Suppressor macrophage (primary cell): ENCODE measurements at places on chromosomes 3 and 15.

- DNase-seq, result no peak
These were observed 174.5 kb downstream of the GOLGA6L6 start for GRCh38 chr15:20367093-20367492.

- DNase-seq, result no peak
These were observed 8.1 kb downstream of the CPN2 start for GRCh38 chr3:194342861-194343560.

GRCh38 chr3:65448120-65448519 lies 590.6 kb downstream of the MAGI1 start:
- no peak for DNase-seq

DNA sequence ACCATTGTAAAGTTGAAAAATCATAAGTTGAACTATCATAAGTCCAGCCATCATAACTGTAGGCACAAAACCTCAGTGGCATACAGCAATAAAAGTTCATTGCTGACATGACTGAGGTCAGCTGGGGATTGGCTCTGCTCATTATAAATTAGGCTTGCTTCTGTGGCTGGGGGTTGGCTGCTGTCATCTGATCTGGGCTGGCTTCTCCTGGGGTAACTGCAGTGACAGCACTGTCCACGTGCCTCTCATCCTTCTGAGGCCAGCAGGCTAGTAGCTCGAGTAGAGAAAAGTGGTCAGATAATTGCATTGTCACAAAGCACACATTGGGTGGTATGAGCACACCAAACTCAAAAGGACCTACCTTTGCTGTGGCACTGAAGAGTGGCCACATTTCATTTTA lies 31.3 kb downstream of the CMTM7 start:
- peak; percentile 68 for DNase-seq

DNA sequence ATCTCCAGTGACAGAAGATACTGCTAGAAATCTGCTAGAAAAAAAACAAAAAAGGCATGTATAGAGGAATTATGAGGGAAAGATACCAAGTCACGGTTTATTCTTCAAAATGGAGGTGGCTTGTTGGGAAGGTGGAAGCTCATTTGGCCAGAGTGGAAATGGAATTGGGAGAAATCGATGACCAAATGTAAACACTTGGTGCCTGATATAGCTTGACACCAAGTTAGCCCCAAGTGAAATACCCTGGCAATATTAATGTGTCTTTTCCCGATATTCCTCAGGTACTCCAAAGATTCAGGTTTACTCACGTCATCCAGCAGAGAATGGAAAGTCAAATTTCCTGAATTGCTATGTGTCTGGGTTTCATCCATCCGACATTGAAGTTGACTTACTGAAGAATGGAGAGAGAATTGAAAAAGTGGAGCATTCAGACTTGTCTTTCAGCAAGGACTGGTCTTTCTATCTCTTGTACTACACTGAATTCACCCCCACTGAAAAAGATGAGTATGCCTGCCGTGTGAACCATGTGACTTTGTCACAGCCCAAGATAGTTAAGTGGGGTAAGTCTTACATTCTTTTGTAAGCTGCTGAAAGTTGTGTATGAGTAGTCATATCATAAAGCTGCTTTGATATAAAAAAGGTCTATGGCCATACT lies 4.0 kb downstream of the B2M start:
- no peak for DNase-seq

DNA sequence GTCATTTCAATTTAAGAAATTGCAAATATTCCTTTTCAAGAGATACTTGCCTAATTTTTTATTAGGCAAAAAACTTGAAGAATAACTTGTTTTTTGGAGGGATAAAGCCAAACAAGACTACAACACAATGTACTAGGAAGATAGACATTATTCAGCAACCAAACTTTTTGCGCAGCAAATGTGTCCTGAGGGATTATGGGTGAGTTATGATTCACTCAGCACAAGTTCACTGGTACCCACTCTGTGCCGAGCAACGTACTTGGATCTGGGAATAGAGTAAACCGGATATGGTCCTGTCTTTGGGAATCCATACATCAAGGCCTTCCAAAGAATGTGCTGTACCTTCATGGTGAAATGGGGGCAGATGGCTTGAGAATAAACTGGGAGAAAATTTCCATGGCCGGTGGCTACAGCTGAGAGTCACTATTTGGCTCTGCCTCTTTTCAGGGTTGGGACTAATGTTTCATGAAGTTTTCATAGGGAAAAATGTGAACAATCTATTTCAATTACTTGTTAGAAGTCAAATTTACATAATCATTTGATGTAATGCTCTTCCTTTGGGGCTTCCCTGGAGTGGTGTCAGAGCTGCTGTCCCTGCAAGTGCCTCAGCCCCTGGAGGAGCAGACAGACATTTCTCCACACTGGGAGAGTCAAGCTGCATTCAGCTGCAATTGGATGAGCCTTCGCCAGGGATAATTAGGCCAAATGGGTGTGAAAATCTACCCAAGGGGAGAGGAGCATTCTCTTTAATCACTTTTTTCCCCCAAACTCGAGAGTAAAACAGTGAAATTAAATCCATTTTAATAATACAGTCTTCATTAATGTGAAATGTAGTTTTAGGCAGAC lies 315.2 kb downstream of the CLSTN2 start:
- DNase-seq, result no peak
